ENCODE measurements at places on chromosomes 16 and 17.

DNA sequence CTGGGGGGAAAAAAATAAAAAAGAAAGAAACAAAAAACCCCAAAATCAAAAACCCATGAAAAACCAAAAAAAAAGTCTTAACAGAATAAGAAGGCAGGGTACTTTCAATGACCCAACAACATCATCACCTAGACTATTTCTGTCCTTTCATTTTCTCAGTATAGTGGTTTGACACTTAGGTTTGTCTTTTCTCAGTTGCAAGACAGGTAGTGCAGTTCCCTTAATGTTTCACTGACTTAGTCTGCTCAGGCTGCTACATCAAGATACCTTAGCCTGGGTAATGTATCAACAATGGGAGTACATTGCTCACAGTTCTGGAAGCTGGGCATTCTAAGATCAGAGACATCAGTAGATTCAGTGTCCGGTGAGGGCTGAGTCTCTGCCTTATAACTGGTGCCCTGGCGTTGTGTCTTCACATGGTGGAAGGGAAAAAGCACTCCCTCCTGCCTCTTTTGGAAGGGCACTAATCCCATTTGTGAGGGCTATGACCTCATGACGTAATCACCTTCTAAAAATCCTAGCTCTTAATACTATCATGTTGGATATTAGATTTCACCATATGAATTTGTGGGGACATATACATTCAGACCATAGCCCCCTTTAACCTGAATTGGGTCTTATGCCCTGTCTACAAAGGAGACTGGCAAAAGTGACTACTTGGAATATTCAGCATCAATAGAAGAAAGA lies 362.3 kb upstream of the RBFOX1 start:
- DNase-seq, result no peak

DNA sequence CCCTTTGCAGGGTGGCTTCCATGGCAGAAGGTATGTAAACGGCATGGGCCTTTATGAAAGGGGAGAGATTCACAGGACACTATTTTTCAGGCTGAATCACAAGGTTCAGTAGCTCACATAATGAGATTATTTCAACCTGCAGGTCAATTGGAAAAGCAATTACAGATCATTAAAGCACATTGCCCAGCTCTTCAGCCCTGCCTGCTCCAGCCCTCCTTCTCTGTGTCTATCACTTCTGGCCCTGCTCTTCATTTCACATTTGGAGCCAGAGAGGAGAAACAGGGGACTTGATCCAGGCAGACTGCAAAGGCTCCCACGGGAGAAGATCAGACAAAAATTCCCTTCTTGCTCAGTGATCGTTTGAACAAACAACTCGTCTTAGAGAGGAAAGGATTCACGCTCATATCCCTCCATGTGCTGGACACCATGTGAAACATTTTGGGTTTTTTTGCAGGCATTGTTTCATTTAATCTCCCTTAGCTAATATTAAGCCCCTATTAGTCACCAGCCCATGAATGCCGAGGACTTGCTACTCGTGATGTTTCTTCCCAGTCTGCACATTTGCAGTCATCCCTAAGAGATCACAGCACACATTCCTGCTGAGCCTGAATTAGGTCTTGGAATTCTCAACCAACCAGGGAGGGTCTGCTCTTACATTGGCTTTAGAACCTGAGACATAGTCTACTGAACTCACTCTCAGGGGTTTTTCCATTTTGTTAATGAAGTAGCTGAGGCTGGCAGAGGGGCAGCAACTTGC lies 443.9 kb upstream of the CCL2 start:
- DNase-seq, result no peak

GRCh38 chr16:87119748-87120147 lies 197.4 kb downstream of the C16orf95 start:
- no peak for DNase-seq

- peak; percentile 77 for DNase-seq
Observed at GRCh38 chr17:5237541-5238016, 2.9 kb upstream of the SCIMP start.

- no peak for DNase-seq
Observed at GRCh38 chr16:1942047-1942809, 771 bp downstream of the MSRB1 start.

DNA sequence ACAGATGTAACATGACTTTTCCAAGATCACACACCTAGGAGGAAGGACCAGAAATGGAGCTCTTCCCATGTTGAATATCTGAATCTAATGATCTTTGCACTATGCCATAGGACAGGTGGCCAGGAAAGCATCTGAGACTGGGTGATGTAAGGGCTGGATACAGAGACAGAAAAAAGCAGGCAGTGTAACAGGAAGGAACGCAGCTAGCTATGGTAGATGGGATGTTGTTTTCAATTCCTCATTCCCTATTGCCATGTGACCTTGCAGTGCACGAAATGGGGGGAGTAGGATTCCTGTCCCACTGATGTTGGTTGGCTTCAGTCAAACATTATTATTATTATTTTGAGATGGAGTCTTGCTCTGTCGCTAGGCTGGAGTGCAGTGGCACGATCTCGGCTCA lies 3.7 kb upstream of the NPIPB15 start:
- DNase-seq, result no peak

DNA sequence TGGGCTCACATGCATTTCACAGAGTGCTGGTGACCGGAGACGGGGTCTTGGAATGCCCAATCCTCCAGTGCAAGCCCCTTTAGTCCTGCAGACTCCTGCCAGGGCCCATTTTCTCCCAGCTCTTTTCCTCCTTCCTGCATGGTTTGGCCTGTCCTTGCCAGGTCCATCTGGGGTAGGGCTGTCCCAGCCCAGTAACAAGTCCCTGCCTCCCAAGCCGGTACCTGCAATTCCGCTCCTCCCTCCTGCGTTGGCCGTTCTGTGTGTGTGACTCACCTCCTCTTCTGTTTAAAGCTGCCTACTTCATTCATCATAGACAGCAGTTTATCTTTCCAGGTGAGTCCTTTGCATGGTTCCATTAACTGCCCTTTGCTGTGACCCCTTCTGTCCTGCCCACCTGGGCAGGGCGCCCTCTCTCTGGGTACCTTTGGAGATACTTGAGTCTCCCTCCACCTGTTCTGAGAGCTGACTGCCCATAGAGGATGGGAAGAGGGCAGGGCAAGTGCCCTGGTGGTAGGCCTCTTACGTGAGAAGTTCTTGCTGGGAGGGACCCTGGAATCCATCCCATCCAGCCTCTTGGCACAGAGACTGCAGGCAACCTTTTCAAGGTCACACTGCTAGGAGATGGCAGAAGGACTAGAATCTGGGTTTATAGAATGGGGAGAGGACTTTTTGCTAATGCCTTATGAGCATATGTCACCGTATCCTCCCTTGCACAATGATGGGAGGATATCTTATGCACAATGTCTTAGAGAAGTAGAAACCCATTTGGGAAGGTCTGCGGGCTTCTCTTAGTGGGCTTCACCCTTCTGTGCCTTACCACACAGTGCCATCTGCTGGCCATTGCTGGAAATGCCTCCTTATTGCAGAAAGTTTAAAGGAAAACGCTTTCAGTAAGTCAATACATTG lies 29.7 kb upstream of the LGALS9 start:
- peak; percentile 77 for DNase-seq

GRCh38 chr16:31229501-31229900 lies 12.6 kb upstream of the PYDC1 start:
- DNase-seq, result no peak

- no peak for DNase-seq
Observed at GRCh38 chr17:27157297-27157696, 136.6 kb upstream of the WSB1 start.

DNA sequence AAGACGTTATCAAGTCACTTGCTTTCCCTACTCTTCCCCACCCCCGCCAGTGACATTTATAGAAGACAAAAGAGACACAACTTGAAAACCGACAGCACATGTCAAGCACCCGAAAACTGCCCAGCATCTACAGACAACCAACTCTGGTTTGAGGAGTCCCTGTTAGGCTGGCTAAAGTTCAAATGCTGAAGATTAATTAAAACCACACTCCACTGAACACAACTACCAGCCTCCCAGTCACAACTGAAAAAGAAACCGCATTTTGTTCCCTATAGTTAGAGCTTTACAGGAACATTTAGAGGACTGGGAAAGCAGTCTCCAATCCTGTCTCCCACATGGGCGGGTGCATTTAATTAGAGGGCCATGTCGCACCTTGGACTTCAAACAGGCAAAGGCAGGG lies 73.0 kb upstream of the COX10 start:
- no peak for DNase-seq

DNA sequence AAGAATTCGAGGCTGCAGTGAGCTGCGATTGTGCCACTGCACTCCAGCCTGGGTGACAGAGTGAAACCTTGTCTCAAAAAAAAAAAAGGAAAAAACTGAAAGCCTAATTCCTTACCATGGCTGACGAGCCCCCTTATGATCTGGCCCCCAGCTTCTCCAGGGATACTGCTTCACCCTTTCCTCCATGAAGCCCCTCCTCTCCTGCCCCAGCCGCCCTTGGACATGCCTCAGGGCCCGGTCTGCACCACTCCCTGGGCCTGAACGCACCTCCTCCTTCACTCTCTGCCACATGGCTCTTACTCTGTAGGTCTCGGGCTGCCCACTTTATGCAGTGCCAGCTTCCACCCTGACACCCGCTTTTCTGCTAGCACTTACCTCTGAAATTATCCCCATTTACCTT lies 65.3 kb downstream of the COG7 start:
- no peak for DNase-seq

DNA sequence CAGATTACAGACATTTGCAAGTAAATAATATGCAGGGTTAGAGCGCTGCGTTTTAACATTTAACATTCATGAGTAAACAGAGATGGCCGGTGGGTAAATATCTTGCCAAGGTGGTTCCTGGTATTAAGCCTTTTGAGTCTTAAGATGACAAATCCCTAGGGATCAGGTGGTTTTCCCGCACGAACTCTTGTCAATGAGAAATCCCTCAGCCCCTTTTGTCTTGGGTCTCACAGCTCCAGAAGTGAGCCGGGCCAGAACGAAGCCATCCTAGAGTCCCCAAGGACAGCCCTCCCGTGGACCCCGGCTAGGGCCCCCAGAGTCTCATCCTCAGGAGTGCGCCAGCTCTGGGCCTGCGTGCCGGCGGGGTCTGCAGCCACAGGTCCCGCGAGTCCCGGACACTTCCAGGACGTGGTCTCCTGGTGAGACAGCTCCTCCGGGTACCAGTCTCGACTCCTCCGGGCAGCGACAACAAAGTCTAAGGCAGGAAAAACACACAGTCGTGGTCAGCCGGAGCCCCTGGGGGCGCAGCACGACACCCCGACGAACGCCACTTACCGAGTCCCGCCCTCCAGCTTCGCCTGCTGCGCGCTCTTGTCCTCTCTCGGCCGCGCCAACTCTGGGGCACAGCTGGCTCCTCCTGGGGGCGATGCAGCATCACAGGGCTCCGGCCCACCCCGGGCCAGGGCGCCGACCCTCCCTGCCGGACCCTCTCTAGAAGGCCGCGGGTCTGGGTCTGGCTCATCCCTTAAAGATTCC lies 13.3 kb downstream of the MIS12 start:
- DNase-seq, result no peak

- no peak for DNase-seq
Observed at GRCh38 chr16:11161974-11162373, 94.0 kb downstream of the SOCS1 start.

- DNase-seq, result no peak
Observed at GRCh38 chr17:28883967-28884702, 13.4 kb downstream of the FLOT2 start.

DNA sequence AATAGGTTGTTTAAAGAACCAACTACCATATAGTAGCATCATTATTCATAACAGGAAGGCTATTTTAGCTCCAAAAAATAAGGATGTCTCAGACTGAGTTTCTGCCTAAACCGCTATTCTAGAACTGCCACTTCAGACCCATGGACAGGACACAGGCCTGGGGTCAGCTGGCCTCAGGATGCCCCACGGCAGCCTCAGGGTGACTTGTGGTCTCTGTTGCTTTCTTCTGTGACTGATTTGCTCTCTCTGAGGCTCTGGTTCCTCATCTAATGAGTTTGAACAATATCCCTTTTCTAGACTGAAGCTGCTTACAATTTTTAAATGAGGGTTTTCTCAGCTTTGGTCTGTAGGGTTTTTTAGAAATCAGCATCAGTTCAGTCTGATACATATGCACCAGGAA lies 31.8 kb upstream of the IRF8 start:
- DNase-seq, result no peak

DNA sequence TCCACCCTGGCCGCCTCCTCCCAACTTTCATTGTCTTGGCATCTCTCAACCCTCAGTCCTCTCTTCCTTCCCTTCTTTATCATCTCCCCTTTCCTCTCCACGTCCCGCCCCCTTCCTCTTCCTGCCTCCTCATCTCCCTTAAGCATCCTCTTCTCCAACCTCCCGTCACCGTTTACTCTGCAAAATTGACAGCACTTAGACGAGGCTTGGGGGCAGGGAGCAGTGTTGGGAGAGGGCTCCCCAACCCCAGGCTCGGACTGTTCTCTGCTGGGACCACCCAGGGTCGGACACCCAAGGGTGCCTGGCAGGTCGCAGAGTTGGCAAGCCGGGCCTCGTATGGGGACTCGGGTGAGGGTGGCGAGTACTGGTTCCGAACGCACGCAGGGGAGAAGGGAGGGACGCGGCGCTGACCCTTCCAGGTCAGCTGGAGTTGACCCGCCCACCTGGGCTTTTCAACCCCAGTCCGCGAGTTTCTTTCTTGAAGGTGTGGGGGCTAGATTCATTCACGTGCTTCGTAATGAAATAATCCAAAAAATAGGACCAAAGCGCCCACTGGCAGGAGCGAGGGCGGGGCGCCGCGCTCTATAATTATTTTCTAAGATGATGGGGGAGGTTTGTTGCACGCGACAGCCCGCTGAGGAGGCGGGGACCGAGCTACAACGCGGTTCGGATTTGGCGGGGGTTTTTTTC lies 775 bp upstream of the PAGR1 start:
- no peak for DNase-seq

GRCh38 chr16:82181461-82182185 lies 11.6 kb upstream of the MPHOSPH6 start:
- no peak for DNase-seq

- DNase-seq, result no peak
Observed at GRCh38 chr17:21005803-21006202, 37.0 kb downstream of the USP22 start.

- DNase-seq, result no peak
Observed at GRCh38 chr16:86025706-86026105, 126.7 kb downstream of the IRF8 start.

- no peak for DNase-seq
Observed at GRCh38 chr16:16029431-16030011, 80.1 kb downstream of the ABCC1 start.

Data from CD4-positive, alpha-beta T cell treated with Interleukin-4 for 1 hour (primary cell).